ENCODE measurements at places on chromosomes 4 and X.

GRCh38 chr4:62133977-62134376 is 933.9 kb downstream of the ADGRL3 start:
- DNase-seq = no peak

DNA sequence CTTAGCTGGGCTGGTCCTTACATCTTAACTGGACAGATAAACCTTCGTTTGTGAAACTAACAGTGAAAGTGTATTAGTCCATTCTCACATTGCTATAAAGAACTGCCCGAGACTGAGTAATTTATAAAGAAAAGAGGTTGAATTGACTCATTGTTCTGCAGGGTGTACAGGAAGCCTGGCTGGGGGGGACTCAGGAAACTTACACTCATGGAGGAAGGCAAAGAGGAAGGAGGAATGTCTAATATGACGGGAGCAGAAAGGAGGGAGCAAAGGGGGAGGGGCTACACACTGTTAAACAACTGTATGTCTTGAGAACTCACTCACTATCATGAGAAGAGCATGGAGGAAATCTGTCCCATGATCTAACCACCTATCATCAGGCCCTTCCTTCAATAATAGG is 1566.5 kb upstream of the PCDH7 start:
- no peak for DNase-seq

DNA sequence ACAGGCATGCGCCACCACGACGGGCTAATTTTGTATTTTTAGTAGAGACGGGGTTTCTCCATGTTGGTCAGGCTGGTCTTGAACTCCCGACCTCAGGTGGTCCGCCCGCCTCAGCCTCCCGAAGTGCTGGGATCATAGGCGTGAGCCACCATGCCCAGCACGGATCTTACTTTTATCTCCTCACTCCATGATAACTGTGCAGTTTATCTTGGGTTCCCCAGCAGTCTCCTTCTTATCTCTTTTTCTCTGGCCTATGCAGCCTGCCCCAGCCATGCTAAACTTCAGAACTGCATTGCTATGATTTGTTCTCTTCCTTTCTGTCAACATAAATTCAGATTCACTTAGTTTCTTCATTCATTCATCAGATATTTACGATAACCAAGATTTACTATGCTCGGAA is 22.4 kb downstream of the PAGE1 start:
- no peak for DNase-seq

DNA sequence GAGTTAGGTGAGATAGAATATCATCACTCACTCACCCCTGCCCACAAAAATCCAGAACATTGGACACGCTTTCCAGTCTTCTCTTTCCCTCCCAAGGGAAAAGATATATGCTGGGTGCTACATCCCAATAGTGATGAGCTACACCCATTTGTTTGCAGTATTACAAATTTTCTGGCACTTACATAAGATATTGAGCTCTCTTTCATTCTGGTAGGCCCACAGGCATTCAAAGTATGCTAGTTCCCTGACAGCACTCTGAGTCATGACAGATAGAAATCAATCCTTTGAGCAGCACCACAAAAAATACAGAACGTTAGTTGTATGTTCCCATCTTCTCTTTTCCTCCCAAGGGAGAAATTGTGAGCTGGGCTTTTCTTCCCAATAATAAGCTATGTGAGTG is 477.6 kb upstream of the GRID2 start:
- DNase-seq = no peak

- no peak for DNase-seq
These were observed 102.1 kb upstream of the TENM3 start for GRCh38 chr4:182141061-182141460.

DNA sequence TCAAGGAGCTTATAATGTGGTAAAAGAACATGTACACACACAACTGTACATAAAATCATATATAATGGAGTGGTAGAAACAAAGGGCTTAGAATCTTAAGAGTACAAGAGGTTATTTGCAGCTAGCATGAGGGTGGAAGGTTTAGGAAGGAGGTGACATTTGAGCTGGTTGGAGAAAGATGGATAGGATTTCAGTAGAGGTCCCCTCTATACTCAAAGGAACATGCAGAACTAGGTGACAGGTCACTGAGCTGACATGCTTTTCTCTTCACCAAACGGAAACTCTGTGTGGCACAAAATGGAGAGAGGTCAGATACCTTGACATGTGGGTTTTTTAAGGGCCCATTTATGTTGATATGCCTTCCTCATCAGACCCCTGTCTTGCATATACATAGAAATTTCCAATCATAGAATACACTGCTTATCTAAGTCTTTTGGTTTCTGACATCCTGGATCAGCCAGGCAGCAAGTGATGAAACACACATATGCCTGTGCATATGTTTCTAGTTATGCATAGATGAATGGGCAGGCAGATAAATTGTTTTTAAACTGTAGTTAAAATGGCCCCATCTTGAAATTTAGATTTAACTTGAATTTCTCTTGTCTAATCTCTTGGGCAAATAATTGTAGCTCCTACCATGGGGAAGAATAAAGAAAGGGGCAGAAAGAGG is 29.3 kb downstream of the CLCN5 start:
- no peak for DNase-seq

- DNase-seq = no peak
These were observed 20.3 kb upstream of the SMPX start for GRCh38 chrX:21778236-21778635.

DNA sequence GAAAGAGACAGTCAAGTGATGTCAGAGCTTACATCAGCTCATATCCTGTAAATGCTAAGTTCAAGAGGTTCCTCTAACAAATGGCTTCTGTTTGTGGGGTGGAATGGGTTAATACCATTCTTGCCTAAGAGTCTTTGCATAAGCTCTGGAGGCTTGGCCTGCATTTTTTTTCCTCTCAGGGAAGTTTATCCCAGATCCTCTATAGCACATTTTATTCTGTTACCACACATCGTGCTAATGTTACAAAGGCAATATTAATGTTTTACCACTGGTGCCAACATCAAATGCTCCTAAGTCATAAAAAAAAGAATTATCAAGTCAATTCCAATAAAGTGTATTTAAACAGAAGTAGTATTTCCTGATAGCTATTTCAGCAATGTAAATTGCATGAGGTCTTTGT is 2.9 kb upstream of the ADH6 start:
- DNase-seq = no peak

- no peak for DNase-seq
These were observed 605.1 kb downstream of the ADGRL3 start for GRCh38 chr4:61805227-61805626.

DNA sequence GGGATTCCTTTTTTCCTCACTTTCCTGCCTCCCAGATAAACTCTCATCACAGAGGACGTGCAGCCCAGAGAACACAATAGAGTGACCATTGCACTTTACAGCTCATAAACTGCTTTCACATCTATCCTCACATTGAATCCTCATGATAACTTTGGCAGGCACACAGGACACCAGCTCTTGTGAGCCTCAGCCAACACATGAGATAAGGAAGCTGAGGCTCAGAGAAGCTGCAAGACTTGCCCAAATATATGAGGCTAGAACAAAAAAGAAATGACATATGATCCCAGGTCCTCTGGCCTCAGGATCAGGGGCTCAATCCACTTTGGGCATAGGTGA is 85.0 kb upstream of the CPEB2 start:
- DNase-seq = no peak

DNA sequence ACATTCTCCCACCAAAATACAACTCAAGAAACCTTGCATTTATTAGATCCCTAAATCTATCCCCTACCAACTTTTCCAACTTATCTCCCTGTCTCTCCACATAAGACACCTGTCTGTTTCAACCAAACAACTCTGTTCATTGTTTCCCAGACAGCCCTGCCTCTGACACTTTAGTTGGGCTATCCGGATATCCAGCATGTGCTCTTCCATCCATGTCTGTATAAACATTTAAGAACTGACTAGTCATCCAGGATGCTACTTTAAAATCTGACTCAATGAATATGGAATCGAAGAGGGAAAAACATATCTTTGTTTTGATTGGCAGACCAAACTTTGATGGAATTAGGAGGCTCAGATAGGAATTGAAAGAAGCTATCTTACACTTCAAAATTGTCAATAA is 143.2 kb upstream of the DCAF8L1 start:
- DNase-seq = no peak

- no peak for DNase-seq
These were observed 79.9 kb downstream of the TRPC5OS start for GRCh38 chrX:111955901-111956300.

- no peak for DNase-seq
These were observed 12.1 kb downstream of the HTRA3 start for GRCh38 chr4:8281519-8282133.

DNA sequence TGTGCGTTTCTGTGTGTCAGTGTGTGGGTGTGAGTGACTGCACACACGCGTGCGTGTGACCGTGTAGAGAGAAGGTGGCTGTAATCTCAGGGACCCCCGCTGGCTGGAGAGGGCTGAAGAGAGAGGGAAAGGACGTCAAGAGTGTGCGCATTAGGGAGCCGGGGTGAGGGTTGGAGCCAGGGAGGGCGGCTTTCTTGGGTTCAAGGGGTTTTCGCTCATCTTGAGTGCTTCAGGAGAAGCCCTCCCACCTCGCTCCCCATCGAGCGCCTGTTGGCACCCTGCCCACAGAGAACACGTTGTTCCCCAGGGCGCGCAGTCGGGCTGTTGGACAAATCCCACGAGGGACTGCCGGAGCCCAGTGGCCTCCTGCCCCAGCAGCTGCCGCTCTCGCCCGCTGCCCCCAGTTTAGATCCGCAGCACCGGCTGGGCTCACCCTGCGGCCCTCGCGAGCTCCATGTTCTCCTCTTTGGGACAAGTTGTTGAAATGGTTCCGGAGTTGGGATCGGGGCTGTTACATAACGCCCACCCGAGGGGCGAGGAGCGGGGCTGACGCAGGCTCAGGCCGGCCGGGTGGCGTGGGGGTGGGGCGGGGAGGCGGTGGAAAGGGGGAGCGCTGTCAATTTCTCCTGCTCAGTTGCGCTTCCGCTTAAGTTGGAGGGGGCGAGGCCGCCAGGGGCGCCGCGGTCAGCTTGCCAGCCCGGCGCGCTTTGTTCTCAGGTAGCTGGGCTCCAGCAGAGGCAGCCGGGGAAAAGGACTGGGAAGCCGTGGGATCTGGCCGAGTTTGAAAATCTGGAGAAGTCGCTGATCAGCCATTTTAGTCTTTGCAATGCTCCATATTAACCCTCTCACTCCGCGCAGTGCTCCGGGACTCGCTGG is 1.6 kb downstream of the GRIA2 start:
- peak; percentile 49 for DNase-seq

- DNase-seq = no peak
These were observed 25.7 kb downstream of the LAS1L start for GRCh38 chrX:65508851-65509250.

DNA sequence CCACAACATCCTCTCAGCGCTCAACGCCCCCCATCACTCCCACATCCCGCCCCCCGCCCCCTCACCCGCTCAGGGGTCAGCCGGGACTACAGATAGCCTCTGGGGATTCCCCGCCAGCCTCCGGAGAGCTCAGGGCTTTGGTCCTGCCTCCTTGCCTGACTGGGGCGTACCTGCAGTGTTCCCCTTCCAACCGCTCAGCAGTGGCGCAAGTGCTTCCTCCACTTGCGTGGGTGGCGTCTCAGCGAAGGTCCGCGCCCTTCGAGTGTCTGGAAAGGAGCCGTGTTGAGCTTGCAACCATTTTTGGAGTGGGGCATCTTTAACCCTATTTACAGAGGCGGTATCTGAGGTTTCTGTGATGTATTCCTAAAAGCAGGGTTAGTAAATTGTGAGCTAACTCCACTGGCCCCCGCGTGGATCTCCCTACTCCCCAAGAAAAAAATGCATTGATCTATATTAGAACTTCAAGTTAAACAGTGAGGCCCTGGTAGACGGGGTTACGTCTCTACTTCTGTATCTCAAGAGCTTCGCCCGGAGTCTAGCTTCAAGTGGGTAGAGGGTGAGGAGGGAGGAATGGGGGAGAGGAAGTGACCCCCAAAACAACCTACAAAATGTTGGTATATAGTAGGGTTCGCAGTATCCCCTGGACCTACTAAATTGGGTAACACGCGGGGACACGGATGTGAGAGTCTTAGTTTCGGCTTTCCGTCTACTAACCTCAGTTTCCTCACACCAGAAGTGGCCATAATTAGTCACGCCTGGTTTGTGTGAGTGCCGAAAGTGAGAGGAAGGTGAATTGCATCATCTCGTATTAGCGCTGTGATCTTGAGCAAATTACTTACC is 16.1 kb downstream of the NKX3-2 start:
- no peak for DNase-seq

GRCh38 chrX:12237771-12238170 is 99.5 kb downstream of the FRMPD4 start:
- no peak for DNase-seq

DNA sequence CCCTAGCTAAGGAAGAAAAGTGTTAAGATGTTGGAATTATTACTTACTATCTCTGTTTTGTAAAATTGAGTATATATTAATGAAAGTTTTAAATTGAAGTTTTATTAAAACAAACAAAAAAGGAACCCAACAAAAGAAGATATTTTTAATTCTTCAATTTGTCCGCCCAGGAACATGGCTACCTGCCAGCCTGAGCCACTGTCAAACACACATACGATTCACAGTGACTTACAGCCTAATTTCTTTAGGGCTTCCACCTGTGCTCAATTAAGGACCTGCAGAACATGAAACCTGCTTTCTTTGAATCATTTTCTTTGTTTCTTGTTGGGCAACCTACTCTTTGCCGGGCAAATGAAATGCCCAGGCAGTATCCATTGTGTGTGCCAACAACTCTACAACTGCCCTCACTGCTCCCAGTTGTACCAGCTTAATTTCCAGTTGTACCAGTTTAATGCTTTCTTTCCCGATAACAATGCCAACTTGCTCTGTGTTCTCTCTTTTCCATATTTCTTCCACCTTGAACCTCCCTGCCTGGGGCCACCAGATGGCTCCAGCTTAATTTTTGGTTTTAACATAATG is 181.7 kb downstream of the GBA3 start:
- no peak for DNase-seq

DNA sequence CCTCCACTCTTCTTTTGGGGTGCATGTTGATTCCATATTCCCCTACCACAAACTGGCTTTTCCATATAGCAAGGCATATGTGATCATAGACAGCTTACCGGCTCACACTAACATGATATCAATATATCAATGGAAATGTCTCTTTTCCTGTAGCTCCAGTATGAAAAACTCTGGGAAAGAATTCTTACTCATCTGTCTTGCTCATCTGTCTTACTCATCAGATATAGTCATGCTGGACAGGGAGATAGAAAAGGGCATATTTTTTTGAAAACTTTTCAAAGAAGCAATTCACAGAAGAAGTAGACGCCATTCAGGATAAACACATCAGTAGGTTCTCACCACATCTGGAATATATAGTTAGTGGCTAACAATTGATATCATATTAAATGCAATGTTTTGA is 794.7 kb downstream of the RAB28 start:
- no peak for DNase-seq

- DNase-seq = no peak
These were observed 3.2 kb upstream of the KLHL34 start for GRCh38 chrX:21661316-21661715.

- no peak for DNase-seq
These were observed 36.1 kb downstream of the DHRSX start for GRCh38 chrX:2464677-2465166.

DNA sequence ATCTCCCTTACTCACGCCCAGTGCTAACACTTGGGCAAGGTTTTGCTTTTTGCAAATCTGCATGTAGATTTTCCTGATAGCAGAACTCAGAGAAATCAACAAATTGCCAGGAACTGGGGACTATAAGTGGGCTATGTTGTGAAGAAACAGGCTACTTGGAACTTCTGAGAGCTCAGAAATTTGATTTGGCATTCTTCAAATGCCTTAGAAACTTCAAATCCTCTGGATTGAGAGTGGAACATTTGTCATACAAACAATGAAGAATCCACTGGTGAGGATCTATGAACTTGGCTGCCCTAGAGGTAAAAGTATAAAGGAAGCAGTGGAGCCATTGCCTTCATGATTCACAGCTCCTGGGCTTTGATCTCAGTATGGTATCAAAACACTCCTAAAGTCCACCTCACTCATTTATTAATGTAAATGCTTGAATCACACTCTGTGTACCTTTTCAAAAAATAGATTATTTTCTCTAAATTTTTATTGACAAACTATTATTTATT is 126.0 kb downstream of the GLRA3 start:
- no peak for DNase-seq
